ENCODE measurements at places on chromosomes 11 and 22.
A peak's percentile ranks its signal among the peaks of the same experiment; 100 is the strongest.

DNA sequence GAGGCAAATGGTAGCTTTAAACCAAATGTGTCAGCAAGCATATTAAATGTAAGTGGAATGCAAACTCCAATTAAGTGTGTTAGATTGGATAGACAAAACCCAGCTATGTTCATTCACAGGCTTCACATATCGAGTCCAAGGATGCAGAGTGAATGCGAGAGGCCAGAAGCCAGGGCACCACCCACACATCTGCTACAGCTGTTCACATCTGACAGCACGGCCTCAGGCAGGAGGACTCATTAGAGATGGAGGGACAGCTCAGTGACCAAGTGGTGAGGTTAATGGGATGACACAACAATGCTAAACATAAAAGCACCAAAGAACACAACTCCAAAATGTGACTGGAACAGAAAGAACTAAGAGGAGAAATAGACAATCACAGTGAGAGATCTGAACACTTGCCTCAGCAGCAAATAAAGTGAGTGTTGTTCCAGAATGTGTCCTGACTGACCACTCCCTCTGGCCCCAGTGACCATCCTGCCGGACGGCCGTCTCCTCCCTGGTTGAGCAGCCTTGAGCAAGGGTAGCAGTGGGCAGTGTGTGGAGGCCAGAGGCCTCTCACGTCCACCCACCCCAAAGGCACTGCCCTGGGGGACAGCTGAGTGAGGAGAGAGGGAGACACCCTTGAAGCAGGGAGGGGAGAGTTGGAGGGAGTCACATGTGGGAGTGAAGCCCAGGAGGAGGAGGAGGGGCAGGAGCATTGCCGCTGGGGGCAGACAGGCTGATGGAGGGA is 23.8 kb downstream of the ALG12 start:
- DNase-seq = no peak

DNA sequence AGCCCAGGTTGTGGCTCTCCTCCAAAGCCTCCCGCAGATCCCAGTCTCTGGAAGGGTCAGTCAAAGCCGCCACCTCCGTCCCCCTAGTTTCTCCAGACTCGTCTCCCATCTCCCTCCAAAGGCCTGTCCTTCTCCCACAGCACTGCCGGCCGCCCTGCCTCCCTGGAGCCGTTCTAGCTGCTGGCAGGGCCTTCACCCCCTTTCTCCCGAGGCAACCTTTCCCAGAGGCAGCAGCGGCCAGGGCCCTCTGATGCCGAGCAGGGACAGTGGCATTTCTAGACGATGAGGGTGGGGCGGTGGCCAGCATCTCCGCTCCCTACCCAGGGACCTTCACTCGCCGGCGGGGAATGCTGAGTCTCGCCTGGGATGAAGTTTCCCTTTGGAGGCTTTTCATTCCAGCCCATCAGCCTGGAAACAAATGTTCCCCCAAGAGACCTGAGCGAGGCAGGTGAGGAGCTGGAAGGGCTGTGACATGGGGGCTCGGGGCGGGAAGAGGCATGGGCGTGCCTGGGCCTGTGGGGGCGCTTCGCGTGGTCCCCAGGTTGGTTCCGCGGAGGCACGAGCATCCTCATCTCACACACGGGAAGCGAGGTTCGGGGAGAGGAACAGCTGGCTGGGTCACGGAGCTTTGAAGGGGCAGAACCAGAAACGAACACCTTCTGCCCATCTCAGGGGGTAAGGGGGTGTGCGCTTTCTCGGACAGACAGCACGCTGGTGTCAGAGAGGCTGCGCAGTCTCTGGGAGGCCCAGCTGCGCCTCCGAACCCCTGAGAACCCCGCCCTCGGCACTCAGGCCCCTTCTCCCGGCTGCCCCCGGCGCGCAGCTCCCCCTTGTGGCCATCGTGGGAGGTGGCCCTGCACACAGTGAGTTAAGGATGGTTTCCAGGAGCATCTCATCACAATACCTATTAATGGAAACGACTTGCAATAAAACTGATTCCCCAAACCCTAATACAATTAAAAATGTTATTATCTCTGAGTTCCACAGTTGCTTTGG is 18.1 kb upstream of the KLHL35 start:
- DNase-seq = peak; percentile 92

GRCh38 chr11:28296426-28296825 is 188.2 kb downstream of the METTL15 start:
- DNase-seq = no peak

DNA sequence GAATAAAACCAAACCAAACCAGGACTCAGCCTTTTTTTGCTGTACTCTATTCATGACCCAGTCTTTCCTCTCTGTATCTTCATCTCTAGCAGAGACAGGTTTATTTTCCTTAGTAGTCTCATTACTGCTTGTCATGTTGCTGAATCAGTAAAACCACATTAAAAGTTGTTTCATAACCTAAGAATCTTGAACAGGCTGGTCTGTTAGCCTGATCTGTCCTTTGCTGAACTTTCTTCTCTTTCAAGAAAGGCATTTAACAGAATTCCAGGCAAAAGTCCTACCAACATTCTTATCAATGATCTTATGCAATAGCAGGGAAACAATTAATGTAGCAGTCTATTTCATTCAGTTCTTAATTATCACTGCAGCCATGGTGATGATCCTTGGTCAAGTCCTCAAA is 197.7 kb downstream of the CASP12 start:
- no peak for DNase-seq

GRCh38 chr11:43234881-43235280 is 76.9 kb upstream of the API5 start:
- no peak for DNase-seq

All from endodermal cell (in vitro differentiated cells).